ENCODE measurements at places on chromosomes 13 and 19. TPM values are rescaled to one million over a fixed set of nuclear protein-coding genes. Genes with fewer than 3 reads are reported as not detected.

The SIGLEC12 gene
- total RNA-seq: 1.9 TPM

The RNASEH2A gene
- total RNA-seq: 2.7 TPM

The TPGS1 gene
- total RNA-seq: 20.3 TPM

The ZNF829 gene
- 1.8 TPM for total RNA-seq

The TUBA3C gene
- not detected for total RNA-seq

The SIGLEC8 gene
- 0.39 TPM for total RNA-seq

The CACNG6 gene
- total RNA-seq: not detected

Measured in mesenteric fat pad (tissue), 1 donor.